ENCODE measurements at places on chromosomes 5 and 9.
A peak's percentile ranks its signal among the peaks of the same experiment; 100 is the strongest.

- no peak for DNase-seq
These were observed 14.5 kb downstream of the PLPP1 start for GRCh38 chr5:55520117-55520839.

DNA sequence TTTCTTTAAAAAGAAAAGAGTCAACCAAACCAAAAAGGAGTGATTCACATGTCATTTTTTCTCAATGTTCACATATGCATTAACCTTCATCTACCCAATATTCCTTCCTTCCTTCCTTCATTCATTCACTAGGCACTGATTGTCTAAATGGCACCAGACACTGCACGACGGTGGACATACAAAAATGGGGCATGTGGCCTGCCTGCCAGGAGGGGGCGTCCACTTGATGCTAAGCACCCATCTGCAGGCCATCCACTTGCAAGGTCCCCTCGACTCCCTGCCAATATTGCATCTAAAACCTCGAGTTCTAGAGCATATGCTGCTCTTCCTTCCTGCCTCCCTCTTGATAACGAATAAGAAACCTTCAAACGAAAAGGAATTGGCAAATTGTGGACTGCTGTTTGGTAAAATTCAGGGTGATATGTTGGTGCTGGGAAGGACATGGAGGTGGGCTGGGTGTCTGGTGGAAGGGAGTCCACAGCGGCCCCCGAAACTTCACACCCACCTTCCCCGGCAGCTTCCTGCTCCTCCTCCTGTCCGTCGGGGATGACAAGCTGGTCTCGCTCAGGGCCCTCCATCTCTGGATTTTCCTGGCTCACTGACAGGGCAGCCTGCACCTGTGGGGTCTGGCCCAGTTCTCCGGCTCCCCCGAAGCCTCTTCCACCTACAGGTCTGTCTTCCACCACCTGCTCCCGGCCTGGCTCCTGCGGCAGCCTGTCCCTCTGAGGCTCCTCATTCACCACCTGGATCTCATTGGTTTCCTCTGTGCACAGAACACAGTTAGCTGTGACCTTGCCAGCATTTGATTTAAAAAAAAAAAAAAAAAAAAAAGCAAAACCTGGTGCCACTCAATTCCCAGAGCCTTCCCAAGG is 64.3 kb downstream of the GOLM1 start:
- DNase-seq, result peak; percentile 50

DNA sequence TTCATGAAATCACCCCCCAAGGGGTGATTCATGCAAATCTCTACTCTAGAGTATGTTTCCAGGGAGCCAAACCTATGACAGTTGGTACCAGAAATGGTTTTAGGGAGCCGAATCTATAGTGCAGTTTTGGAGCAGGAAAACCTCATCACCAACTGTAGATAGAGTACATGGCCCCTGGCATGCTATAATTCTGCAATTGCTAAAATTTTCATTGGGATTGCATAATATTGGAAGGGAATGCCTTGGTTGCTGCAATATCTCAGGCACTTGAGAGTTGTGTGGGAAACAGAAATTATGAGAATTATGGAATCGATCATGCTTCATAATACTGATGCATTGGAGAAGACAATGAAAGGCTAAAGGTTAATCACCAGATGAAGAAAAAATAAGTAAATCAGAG is 148.2 kb upstream of the PLPPR1 start:
- no peak for DNase-seq

GRCh38 chr9:23581931-23582330 is 244.1 kb downstream of the ELAVL2 start:
- DNase-seq, result no peak

DNA sequence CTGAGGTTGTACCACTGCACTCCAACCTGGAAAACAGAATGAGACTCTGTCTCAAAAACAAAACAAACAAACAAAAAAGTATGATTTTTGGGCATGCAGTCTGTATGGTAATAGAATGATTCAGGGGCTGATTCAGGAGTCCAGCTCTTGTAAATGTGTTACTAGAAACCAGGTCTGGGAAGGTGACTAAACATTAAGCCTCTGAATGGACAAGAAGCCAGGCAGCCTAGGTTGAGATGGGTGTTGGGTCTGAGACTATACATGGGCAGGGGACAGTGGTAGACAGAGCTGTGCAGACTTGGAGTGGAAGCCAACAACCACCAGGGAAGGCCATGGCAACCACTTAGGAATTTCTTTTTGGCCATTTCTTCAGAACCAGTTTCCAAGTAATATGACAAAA is 64.9 kb upstream of the TLE1 start:
- no peak for DNase-seq

GRCh38 chr5:136039202-136039601 is 10.4 kb downstream of the TGFBI start:
- DNase-seq, result no peak

DNA sequence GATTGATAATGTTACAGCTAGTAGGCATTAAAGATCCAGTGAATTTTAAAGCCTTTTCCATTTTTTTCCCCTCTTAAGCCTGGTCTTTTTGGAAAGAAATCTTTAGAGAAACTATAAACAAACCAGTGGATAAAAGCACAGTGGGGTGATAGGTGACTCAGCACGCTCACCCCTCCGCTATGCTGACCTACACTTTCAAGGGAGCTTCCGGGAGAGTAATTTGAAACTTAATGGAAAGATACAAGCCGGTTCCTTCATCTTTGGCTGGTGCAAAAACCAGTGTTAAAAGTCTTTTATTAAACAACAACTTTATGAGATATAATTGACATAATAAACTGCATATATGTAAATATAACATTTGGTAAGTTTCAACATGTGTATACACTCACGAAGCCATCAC is 27.0 kb upstream of the ALDOB start:
- peak; percentile 77 for DNase-seq

GRCh38 chr5:7213525-7213924 is 182.4 kb upstream of the ADCY2 start:
- DNase-seq, result no peak

- DNase-seq, result no peak
These were observed 16.7 kb downstream of the SLC36A1 start for GRCh38 chr5:151464101-151464500.

GRCh38 chr9:107046692-107047091 is 183.7 kb downstream of the ZNF462 start:
- DNase-seq, result no peak

DNA sequence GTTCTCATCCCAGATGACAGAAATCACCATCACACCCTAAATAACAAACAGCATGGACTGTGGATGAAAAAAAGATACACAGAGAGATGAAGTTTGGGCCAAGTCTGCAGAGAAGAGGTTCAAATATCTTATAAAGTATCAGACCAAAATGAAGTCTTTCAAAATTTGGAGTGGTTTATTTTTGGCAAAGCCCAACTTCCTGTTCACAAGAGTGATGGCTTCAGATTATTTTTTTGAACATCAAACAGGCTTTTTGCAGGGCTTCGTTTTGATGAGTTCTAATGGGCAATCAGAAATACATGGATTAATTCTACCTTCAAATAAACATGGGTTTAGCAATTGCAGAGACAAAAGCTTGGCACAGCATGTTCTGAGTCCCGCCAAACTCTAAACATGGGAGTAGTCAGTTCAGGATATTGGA is 378.2 kb upstream of the RPS23 start:
- no peak for DNase-seq

DNA sequence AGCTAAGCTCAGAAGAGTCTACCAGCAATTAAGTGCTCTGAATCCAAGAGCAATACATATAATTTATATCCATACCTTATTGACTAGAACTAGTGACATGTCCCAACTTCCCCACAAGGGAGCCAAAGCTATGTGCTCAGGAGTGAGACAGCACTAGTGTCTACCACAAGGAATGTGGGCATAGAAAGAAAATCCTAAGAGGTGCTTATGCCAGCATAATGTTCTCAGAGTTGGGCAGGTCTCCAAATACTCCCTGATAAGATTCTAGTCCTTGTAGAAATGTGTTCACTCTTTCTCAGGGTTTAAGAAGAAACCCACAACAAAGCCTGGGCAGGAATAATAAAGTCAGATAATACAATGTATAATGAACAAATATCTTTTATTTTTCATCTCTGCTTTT is 275.1 kb downstream of the BRINP1 start:
- DNase-seq, result no peak

DNA sequence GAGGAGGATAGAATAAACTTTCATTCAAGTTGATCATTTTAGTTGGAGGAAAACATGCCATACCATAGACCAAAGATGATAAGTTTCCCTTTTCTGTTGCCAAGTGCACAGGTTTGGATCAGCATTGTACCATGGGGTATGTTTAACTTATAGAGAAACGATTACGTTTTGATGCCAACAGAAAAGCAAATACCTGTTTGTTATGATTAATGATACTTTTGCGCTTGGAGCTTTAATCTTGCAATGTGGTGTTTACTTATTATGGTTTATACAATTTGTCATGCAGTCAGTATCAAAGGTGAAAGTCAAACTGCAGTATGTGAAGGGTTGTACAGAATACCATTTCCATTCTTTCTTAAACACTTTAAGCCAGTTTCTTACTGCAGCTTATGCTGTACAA is 13.2 kb upstream of the ARHGEF28 start:
- DNase-seq, result no peak

- DNase-seq, result no peak
These were observed 213.8 kb downstream of the MLLT3 start for GRCh38 chr9:20408513-20408912.

DNA sequence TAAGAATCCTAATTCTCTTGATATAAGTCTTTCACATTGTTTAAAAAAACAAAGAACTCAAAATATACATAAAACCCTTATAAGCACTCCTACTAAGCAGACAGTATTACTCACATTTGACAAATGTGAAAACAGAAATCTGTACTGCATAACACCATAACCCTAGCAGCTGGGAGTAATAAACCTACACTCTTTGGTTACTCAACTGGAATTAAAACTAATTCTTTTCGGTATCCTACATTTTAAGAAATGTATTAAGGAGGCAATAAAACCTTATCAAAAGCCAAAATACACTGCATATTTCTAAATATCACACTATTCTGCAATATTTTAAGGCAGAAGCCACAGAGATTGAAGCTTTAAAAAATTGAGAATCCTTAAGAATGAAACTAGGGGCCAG is 6.8 kb downstream of the AUH start:
- no peak for DNase-seq

GRCh38 chr5:63249960-63250359 is 671.3 kb downstream of the LRRC70 start:
- no peak for DNase-seq

GRCh38 chr9:23412046-23412445 is 414.0 kb downstream of the ELAVL2 start:
- DNase-seq, result no peak

DNA sequence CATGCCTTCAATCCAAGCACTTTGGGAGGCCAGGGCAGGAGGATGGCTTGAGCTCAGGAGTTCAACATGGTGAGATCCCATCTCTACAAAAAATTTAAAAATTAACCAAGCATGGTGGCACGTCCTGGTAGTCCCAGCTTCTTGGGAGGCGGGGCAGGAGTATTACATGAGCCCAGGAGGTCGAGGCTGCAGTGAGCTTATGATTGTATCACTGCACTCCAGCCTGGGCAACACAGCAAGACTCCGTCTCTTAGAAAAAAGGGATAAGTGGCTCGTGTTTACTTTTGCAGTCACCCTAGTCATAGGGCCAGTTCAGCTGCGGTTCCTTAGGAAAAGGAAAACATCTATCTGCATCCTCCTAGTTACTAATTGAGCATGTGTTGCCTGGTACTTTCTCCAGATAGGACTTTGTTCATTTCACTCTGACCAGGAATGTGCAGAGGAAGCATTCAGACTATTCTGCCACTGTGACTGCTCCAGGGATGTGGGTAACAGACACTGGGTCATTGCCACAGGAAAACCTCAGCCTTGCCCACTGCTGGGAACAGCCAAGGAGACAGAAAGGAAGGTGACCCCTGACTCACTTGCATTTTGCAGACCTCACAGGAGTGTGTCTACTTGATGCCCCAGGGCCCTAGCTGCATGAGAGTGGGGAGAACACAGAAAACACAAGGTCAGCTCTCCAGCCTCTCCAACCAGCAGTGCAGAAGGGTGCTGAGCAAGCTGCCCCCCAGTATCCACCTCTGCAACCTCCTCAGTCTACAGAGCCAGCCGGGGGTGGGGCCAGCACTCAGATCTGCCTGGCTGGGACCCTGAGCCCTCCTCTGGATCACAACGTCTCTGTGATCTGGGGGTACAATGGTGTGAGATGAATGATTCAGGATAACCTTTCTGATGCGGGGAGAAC is 33.9 kb upstream of the ALDH1B1 start:
- DNase-seq, result peak; percentile 8

- DNase-seq, result no peak
These were observed 21.0 kb upstream of the POMT1 start for GRCh38 chr9:131481441-131482342.

DNA sequence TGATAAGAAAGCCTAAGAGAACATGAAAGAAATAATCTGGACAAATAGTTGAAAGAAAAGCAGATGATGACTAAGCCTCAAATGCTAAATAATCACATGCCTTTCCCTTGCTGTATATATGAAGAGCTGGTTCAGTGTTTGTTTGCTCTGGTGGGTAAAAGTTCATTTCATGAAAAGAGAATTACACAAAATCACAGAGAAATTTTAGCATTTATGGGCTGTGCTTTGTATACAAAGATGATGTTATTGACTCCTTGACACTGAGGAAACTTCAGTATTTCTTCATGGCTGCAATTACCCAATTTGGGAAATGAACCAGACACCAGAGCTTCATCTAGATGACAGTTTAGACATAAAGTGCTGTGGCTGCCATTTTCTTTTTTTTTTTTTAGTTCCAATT is 527.2 kb downstream of the NR2F1-AS1 start:
- no peak for DNase-seq

DNA sequence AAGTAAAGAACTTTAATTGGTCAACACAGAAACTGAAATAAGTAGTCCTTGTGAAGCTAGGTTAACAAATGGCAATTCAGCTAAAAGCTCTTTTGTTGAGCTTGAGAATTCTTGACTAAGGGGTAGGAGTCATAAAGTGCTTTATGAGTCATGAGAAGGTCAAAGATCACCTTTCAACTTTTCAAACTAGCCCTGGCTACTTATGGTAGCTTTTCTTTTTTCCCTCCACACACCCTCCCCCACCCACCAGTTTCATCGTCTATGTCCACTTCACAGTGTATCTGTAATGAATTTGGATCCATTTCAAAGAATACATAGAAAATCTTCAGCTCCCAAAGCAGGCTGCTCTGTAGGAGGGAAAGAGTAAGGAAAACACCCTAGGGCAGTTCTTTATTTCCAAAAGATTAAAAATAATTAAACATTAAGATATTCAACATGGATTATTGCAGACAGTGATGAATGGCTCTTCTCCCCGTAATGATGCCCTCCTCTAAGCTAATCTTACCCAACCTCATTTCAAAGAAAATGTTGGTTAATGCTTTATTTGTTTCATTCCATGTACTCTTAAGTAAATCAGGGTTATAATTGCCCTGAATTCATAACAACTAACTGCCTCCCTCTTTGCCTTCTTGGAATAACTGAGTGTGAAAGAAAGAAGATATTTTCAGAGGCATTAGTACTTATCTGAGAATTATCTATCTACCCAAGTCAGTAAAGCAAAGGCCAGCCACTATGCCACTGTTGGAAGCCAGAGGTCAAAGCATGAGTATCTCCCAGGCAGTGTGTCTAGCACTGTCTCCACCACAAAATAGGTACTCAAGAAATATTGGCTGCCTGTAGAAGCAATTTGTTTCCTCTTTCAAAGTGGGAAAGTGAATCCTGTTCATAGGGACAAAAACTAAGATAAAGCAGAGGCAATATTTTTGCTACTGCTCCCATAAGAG is 290.6 kb downstream of the PIK3R1 start:
- peak; percentile 77 for DNase-seq

Data from EL (cell line).